ENCODE measurements at places on chromosomes 1 and 21. TPM values are rescaled to one million over a fixed set of nuclear protein-coding genes. Genes with fewer than 3 reads are reported as not detected.

FCRL6 gene
- not detected for polyA plus RNA-seq

ANGPTL1 gene
- polyA plus RNA-seq = not detected

CD1E gene
- not detected for polyA plus RNA-seq

GBP7 gene
- not detected for polyA plus RNA-seq

GRCh38 chr21:43864313-43864961, 586 bp upstream of the AGPAT3 start:
- peak; percentile 33 for DNase-seq

- no peak for DNase-seq
Observed at GRCh38 chr1:46523496-46524353, 27.7 kb downstream of the KNCN start.

GRCh38 chr1:206785182-206785765, 13.0 kb upstream of the IL10 start:
- no peak for DNase-seq

DNA sequence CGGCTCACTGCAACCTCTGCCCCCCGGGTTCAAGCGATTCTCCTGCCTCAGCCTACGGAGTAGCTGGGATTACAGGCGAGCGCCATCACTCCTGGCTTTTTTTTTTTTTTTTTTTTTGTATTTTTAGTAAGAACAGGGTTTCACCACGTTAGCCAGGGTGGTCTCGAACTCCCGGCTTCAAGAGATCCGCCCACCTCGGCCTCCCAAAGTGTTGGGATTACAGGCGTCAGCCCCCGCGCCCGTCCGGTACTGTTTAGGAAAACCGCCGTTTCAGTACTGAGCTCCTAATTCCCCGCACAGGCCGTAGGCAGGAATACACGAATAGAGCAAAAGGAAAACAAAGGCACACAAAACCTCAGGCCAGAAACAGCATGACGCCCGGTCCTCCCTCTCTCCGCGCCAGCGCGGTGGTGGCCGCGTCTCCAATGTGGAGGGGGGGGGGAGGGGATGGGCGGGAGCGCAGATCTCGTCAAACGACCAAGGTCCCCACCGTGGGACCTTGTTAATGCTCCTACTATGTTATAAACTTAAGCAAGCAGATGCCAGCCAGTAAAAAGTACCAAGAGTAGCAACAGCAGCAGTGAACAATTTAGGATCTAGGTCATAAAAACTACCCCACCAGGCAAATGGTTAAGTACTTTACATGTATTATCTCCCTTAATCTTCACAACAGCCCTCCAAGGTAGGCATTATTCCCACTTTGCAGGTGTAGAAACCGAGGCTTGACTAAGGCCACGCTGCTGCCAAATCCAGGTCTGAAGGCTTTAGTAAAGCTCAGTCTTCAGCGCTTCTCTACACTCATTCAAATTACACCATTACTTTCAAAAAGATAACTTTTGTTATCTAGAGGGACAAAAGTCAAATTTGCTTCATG, 648 bp upstream of the ADAR start:
- peak; percentile 52 for DNase-seq

- peak; percentile 83 for DNase-seq
Observed at GRCh38 chr1:221439747-221440501, 302.0 kb downstream of the DUSP10 start.

DNA sequence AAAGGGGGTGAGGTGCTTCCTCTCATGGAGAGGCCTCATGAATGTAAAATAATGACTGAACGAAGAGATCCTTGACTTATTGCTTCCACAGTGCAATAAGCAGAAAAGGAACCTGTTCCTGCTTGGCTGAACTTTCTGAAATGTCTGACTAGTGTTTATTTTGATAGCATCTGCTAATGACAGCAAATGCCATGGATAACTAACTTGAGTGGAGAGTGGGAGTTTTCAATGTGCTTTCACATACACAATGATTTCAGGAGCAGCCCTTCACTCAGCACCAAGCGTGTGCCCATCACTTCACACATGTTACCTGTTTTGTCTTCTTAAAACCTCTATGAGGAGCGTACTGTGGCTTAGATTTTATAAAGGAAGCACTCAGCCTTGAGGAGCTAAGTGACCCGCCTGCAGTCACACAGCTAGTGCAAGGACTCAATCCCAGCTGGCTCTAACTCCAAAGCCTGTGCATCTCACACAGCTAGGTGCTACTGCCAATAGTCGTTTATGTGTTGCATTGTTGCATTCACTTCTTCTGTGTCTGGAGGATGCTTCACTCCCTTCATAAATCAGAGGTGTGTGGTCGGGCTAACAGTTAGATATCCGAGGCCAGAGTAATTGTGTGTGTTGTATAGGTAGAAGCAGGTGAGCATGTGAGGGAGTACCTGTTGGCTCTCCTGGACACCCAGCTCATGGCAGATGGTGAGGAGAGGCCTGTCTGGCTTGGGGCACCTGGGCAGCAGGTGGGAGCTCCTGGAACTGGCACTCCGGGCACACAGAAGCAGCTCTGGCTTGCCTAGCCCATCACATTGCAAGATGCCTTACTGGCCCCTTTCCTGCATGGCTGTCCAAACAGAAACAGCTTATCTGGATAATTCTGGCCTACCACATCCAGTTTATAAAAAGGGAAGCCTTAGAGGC, 12.8 kb downstream of the CASQ2 start:
- DNase-seq = no peak

GRCh38 chr1:64051796-64052195, 151.6 kb upstream of the UBE2U start:
- no peak for DNase-seq

DNA sequence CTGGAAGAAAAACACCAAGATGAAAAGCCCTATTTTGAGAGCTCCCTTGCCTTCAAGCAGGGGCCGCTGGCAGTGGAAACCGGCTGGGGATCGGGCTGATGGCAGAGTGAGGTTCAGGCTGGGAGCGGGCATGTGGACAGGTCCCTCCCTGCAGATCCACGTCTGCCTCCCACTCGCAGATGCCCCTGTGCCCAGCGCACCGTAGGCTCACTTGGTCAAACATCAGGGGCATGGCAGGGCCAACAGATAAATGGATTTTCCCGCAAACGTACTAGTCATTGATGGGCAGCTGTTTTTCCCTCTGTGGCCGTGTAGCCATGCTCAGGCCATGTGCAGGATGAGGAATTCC, 6.6 kb upstream of the C1orf174 start:
- no peak for DNase-seq

DNA sequence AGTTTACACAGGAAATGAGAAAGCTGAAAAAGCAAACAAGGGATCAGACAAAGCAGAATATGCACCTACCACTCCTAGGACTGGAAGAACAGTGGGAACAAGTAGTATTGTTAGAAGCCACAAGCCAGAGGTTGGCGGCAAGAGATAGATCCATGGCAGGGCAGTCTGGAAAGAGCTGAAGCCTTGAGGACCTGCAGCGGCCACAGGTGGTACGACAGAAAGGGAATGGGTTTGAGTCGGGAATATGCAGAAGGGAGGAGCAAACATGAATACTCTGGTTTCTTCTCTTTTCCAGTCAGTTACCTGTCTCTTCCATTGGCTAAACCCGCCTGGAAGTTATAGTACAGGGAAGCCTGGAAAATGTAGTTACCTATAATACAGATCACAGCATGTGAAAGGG, 3.9 kb upstream of the PCNX2 start:
- no peak for DNase-seq

GRCh38 chr1:229368347-229368746, 25.5 kb upstream of the CCSAP start:
- DNase-seq = no peak

DNA sequence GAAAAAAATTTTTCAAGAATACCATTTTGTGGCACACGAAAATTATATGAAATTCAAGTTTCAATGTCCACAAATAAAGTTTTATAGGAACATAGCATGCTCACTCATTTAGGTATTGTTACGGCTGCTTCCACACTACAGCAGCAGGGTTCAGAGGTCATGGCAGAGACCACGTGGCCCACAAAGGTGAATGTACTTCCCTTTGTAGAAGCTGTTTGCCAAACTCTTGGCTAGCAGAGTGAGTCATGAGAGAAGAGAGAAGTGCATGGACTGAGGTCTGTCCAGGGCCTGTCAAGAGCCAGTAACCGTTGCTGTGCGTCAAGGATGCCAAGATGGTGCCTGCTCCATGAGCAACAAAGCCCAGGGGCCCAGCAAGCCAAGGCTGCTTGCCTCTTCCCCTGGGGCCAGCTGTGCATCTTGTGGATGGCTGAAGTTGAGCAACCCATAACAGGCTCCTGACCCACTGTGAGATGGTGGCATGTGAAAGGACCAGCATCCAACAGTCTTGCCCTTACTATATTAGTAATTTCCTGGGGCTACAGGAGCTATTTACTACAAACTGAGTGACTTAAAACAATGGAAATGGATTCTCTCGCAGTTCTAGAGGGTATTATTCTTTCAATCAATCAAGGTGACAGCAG, 64.8 kb upstream of the ATP5PO start:
- no peak for DNase-seq

DNA sequence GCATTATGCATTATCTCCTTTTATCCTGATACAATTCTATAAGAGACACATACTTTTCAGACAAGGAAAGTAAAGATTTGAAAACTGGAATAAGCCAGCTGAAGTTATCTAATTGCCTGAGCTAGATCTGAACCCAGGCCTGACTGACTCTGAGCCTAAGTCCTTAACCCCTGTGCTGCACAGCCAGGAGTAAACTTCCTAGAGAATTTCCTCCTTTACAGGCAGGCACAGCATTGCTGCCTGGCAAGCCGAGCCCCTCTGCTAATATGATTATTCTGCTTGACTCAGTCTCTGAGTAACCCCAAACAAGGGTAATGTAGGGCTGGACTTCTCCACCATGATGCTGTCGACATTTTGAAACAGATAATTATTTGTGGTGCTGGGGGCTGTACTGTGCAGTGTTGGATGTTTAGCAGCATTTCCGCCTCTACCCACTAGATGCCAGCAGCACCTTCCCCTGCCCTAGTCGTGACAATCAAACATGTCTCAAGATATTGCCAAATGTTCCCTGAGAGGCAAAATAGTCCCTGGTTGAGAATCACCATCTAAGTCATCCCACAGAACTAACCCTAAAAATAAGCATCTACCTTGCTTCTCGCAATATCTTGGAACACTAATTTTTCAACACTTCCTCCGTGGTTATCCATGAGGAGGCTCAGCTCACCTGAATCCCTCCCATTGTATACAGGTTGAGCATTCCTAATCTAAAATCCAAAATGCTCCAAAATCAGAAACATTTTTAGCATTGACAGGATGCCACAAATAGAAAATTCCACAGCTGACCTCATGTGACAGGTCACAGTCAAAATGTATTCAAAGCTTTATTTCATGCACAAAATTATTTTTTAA, 18.5 kb downstream of the CAMK1G start:
- peak; percentile 60 for DNase-seq
